ENCODE measurements at places on chromosomes 1 and 21.

GRCh38 chr1:231557411-231557810 lies 28.9 kb downstream of the TSNAX start:
- no peak for DNase-seq

DNA sequence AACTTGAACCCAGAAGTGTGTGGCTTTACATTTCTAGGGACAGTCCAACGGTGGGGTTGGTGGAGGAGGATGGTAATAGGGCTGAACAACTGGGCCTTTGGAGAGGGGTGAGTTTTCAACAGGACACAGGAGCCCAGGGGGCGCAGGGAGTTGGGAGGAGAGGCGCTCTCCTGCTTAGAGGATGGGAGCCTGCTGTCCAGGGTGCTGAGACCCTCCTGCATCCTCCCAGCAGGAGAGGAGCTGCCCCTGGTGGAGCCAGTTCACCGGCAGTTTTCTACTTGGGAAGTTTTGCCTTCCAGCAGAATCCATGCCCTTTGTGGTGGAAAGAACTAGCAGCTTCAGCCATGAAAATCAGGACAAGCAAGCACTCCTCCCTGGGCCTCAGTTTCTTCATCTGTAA lies 8.6 kb downstream of the KCNC4 start:
- peak; percentile 35 for DNase-seq

DNA sequence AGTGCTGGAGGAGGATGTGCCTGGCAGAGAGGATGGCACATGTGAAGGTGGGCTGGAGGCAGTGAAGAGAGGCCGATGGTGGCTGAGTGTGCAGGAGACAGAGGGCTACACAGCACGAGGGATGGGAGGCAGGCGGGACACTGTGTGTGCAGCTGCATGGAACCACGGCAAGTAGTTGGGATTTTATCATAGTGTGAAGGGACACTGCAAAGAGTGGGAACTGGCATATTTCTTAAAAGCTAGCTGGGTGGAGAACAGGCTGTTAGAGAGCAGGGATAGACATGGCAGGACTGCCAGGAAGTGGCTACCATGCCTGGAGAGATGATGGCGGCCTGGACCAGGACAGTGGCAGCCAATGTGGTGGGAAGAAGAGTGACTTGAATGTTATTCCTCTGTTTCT lies 102.4 kb upstream of the TLR5 start:
- no peak for DNase-seq

DNA sequence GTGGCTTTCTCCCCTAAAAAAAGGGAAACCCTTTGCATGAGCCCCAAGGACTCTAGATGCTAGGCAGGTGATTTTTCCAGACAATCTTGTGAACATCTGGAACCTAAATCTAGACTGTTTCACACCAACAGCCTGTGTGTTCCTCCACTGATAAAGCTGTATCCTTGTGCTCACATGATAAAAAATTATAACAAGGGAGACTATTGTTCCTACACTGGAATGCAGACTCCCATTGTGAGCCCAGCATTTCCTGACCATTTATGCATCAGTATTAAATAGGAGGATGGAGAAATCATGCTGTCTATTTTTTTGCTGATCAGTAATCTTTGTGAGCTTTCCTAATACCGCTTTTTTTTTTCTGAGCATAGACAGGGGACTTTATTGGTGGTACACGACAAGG lies 52.5 kb downstream of the ZNF697 start:
- DNase-seq, result no peak

DNA sequence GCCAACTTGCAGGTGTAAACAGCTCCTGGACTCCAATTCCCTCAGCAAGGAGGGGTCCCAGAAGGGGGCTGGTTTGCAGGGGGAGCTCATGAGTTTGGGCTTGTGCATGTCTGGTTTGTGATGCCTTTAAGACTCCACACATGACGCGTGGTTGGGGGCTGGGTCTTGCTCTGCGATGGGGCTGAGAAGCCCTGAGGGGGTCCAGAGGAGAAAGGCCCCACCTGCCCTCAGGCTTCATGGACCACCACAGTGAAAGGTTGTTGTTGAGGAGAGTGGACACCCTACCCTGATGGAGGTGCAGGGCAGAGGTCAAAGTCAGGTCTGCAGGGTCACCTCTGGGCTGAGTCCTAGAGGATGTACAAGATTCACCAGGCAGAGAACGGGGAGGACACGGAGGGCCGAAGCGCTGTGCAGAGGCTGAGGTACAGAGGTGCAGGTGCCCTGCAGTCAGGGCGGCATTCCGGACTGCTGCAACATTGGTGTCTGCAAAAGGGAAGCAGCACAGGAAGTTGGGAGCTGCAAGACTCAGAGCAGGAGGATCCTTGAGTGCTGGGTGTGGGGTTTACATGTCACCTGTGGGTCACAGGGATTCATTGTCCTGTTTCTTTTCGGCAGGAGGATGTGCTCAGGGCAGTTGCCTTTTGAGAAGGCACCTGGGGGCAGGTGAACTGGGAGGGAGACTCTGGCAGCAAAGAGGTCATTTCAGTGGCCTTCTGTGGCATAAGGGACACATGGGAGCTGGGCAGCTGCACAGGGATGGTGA lies 399.4 kb downstream of the PTPRU start:
- DNase-seq, result no peak

- no peak for DNase-seq
Observed at GRCh38 chr21:41876928-41877652, 2.1 kb downstream of the PRDM15 start.

DNA sequence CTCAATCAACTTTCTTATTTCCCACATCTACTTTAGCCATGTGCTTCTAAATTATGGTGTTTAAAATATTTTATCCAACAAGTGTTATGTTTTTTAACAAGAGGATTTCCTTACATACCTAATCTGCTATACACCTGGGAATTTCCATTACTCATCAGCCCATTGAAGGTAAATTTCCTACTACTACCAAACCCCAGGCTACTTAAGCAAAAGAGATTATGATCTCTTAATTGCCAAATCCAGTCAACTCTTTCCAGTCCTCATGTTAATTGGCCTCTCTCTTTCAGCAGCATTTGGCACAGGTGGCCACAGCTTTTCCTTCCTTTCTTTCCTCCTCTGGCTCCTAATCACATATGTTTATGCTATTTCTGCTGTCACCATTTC lies 5.1 kb upstream of the C1orf162 start:
- no peak for DNase-seq

GRCh38 chr1:27588256-27589232 lies 15.4 kb downstream of the AHDC1 start:
- no peak for DNase-seq

GRCh38 chr1:209323743-209324142 lies 259.8 kb upstream of the CAMK1G start:
- DNase-seq, result no peak

- no peak for DNase-seq
Observed at GRCh38 chr1:245520611-245521010, 365.8 kb downstream of the KIF26B start.

GRCh38 chr1:114496089-114496488 lies 14.9 kb downstream of the TRIM33 start:
- no peak for DNase-seq

DNA sequence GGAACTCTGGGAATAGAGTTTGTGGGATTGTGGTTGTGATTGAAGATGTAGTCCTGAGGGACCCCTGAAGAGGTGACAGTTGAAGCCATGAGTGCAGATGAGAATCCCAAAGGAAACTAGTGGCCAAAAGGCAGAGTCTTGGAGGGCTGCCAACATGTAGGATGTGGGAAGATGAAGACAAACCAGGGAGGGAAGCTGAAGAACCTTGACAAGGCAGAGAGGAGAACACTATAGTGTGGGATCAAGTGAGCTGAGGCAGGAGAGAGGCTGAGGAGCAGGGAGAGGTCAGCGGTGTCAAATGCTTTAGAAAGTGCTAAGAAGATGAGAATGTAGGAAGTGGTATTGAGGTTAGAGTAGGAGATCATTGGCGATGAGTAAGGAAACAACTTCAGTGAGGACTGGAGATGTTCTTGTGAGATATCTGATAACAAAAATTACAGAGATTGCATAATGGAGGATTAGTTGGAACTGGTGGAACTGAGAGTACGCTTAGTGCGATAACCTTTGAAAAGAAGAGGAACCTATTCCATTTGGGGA lies 88.5 kb upstream of the VCAM1 start:
- DNase-seq, result no peak

GRCh38 chr1:109482791-109483671 lies 674 bp upstream of the ATXN7L2 start:
- no peak for DNase-seq
